Adrenal gland (tissue), 19 donors: ENCODE measurements at places on chromosomes 1 and 21. TPM values are rescaled to one million over a fixed set of nuclear protein-coding genes. Genes with fewer than 3 reads are reported as not detected.

- DNase-seq: peak; percentile 11
- no peak overlapping the region for H3K4me3 ChIP-seq
- no peaks in the 10 kb centered on the region for H3K27me3 ChIP-seq
- no peak overlapping the region for H3K27ac ChIP-seq
These were observed 62.6 kb upstream of the SPAG17 start for GRCh38 chr1:118247593-118247992.

GRCh38 chr1:39238476-39238875, 34.0 kb downstream of the MACF1 start:
- H3K27me3 ChIP-seq: no peaks in the 10 kb centered on the region
- no peaks in the 10 kb centered on the region for H3K4me1 ChIP-seq
- DNase-seq: no peak

DNA sequence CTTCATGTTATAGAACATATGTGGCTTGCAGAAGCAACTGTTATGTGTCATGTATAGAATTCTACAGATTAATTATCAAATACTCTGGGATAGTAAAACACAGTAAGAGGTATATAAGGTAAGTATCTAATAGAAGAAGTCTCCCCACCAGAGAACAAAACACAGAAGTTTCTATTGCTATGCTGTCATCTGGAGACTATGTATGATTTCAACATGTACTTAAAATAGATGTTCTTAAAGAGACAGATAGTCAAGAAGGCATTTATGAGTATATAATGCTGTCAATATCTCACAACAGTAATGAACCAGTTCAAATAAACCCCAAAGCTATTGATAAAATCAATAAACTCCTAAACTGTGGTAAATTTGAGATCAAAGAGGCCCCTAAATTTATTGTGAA, 8.1 kb upstream of the ADCY10 start:
- H3K27ac ChIP-seq: no peak overlapping the region
- no peaks in the 10 kb centered on the region for H3K36me3 ChIP-seq
- H3K27me3 ChIP-seq: no peaks in the 10 kb centered on the region
- peaks cover 28% of the 10 kb centered on the region for H3K4me1 ChIP-seq
- no peak for DNase-seq

DNA sequence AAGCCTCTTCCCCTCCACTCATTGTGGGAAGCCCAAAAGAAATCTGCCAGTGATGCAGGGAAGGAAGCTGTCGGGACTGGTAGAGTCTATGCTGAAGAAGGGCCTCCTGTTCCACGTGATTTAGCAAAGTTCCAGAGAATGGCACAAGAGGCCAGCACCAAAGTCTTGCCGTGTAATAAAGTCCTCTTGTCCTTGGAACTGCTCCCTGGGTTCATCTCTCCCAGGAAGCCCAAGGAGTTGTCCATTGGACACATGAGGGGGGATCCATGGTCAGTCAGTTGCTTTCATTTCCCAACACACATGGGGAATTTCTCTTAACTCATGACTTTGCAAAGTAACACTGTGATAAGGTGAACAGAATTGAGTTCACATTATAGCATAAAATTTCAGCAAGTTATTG, 116.1 kb upstream of the RAB4A start:
- no peak overlapping the region for H3K4me3 ChIP-seq
- H3K27me3 ChIP-seq: no peaks in the 10 kb centered on the region
- no peaks in the 10 kb centered on the region for H3K36me3 ChIP-seq
- no peak for DNase-seq
- no peak overlapping the region for H3K27ac ChIP-seq

GRCh38 chr1:7294636-7295035, 476.5 kb upstream of the VAMP3 start:
- no peak for DNase-seq
- peaks cover 3% of the 10 kb centered on the region for H3K4me1 ChIP-seq
- no peaks in the 10 kb centered on the region for H3K36me3 ChIP-seq
- no peak overlapping the region for H3K4me3 ChIP-seq

TRIM62 gene
- 17.4 TPM for total RNA-seq

DNA sequence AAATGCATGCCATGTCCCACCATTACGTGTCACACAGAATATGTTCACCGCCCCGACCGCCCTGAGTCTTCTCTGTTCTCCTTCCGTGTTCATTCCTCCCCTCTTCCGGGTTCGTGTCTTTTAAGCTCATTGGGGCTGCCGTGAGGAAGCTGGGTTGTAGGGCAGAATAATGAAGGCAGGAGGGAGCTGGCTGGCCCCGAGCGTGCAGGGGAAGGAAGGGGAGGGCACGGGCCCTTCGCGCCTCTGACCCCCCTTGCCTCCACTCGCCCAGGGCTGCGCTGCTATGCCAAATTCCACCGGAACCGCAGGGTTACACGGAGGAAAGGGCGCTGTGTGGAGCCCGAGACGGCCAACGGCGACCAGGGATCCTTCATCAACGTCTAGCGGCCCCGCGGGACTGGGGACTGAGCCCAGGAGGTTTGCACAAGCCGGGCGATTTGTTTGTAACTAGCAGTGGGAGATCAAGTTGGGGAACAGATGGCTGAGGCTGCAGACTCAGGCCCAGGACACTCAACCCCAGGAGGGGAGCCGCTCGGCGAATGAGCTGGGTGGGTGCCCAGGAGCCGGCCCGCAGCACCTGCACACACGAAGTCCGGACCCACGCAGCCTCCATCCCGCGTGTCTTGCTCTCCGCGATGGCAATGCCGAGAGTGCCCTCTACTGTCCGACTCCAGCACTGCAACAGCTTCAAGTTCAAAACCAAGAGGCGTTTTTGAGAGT, 16.5 kb upstream of the AGTRAP start:
- DNase-seq: peak; percentile 87
- peak overlapping the region; percentile 62 for H3K27ac ChIP-seq
- H3K4me1 ChIP-seq: no peaks in the 10 kb centered on the region
- H3K4me3 ChIP-seq: peak overlapping the region; percentile 19
- no peaks in the 10 kb centered on the region for H3K27me3 ChIP-seq
- H3K36me3 ChIP-seq: no peaks in the 10 kb centered on the region
